Stimulated activated CD8-positive, alpha-beta memory T cell treated with anti-CD3 and anti-CD28 coated beads, Interleukin-4, amount 100 ng/mL, for 4 hours (primary cell): ENCODE measurements at places on chromosomes 3 and 15.

- no peak for DNase-seq
These were observed 17.2 kb downstream of the DAPK2 start for GRCh38 chr15:64029110-64029509.

- no peak for DNase-seq
These were observed 8.5 kb upstream of the FGD5 start for GRCh38 chr3:14810070-14810791.

- no peak for DNase-seq
These were observed 171.2 kb upstream of the WNT5A start for GRCh38 chr3:55658270-55658669.

DNA sequence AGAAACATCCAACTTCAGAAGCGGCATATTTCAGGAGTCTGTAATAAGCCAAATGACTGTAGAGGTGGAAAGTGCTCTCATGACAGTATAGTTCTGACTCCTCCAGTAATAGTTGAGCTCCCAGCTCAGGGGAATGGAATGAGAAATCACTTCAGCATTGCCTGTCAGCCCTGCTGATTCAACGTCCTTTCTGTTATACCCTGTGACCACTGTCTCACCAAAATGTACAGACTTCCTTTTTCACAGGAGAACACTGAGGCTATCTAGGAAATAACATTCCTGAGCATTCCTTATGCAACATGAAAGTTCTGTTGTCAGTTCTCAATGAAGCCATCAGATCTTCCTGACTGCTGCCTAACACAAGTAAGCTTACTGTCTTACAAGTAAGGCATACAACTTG lies 284.5 kb upstream of the MME start:
- no peak for DNase-seq

- no peak for DNase-seq
These were observed 212.3 kb downstream of the RPLP1 start for GRCh38 chr15:69664572-69665571.

DNA sequence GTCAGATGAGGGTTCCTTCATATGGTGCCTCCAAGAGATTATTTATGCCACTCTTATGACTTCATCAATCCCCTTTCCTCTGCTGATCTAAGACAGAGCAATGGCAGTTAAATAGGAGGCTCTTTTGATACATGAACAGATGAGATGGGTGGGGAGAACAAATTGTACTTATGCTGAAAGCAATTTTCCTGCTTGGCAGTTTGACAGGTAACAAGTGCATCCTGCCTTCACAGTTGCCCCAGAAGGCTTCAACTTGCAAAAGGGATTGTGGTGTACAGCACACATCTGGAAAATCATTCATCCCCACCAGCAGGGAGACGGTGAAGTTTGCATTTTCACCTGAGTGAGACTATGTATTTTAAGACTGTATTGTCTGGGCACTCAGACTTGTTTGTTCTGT lies 27.3 kb downstream of the ENTPD3 start:
- DNase-seq, result no peak

- DNase-seq, result no peak
These were observed 17.1 kb downstream of the GBE1 start for GRCh38 chr3:81744366-81744765.
